T follicular helper cell (primary cell): ENCODE measurements at places on chromosomes 2 and 18.

GRCh38 chr2:113119111-113119510, 8.3 kb upstream of the IL1RN start:
- DNase-seq: no peak

GRCh38 chr2:1585635-1586034, 158.7 kb downstream of the PXDN start:
- no peak for DNase-seq

DNA sequence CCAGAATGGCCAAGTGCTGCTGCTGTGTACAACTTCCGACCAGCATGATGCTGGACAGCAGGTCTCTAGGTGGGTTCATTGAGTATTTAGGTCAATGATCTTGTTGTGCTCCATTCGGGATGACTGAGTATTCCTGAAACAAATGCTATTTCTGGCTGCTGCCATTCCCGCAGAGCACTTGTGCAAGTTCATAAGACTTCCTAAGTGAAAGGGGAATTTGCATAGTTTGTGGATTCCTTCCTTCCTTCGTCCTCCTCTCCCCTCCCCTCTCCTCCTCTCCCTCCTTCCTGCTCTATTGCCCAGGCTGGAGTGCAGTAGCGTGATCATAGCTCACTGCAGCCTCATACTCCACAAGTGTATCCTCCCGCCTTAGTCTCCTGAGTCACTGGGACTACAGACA, 40.4 kb downstream of the LDLRAD4 start:
- no peak for DNase-seq

- no peak for DNase-seq
Observed at GRCh38 chr18:50427896-50428295, 53.0 kb downstream of the SKA1 start.

DNA sequence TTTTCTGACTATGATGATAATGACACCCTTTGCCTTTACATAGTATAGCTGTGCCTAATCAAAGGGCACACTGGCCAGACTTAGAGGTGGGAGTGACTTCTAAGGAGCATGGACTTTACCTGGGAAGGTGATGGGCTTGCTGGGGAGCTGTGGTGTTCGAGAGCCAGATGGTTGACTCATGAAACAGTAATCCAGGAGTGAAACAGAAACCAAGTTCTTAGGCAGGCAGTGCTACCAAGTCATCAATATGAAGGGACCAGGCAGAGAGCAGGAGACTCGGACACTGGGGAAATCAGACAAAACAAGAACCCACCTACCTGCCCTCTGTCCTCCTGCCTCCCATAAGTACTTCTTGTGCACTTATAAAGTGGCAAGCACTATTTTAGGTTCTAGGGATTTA, 430.4 kb downstream of the DLGAP1 start:
- DNase-seq: no peak

- no peak for DNase-seq
Observed at GRCh38 chr2:12895017-12895416, 178.3 kb downstream of the TRIB2 start.

DNA sequence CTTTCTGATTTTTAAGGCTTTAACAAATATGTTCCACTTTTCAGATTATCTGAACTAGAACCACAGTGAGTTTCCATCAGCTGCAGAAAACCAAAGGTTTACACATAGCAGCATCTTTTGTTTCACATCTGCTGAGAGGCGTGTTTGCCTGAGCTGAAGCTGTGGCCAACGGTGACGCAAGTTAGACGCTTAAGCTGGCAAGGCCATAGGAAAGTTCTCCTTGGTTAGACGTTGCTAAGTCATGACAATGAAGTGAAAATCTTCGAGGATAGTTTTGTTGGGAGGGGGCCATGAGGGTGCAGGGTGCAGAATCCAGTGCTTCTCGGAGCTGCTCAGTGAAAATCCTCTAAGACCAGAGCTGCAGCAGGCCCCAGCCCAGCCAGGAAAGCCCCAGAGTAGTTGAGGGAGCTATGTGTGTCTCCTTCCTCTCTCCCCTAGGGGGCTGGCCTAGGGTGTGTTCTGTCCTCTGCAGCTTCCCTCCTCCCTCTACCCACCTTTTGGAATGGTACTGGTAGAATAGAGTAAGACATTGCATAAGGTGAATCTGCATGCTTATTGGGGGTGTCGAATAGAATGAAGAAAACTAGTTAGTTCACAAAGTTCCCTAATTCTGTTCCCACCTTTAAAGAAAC, 105.4 kb downstream of the FHOD3 start:
- no peak for DNase-seq

- no peak for DNase-seq
Observed at GRCh38 chr18:28163201-28163775, 13.6 kb downstream of the CDH2 start.

- DNase-seq: no peak
Observed at GRCh38 chr2:84817239-84817655, 63.6 kb downstream of the TRABD2A start.

DNA sequence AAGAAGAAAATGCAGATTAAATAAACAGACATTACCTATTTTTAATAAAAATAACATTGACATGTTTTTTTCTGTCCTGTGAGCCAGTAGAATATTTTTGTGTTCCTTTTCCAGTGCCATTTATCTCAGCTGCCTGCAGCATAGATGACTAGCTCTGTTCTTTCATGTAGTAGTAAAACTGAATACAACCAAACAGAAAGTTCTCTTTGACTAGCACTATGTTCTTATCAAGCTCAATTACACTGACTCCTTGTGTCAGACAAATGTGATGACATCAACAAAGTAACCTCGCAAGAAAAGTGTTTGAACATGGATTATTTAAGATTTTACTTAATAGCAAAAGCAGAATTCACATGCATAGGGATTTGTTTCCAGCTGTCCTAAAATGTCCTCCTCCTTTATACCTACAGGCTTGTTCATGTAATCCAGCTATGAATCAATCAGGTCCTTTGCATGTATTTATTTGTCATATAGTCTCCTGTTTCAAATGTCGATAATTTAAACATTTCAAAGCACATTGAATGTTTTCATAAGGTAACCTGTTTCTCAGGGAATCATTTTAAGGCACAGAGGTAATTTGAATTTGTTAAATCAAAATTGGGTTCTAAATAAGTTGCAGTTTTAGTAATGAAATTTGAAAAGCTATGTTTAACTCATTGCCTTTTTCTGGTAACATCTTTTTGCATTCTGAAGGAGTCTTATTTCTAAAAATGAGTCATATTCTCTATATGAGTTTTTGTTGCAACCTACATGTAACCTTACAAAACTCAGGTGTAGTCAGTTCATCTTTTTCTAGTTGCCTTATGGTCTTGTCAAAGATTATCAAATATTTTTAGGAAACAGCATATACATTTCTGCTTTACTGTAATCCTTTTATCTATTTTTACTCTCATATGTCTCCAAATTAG, 215.3 kb upstream of the GULP1 start:
- no peak for DNase-seq

DNA sequence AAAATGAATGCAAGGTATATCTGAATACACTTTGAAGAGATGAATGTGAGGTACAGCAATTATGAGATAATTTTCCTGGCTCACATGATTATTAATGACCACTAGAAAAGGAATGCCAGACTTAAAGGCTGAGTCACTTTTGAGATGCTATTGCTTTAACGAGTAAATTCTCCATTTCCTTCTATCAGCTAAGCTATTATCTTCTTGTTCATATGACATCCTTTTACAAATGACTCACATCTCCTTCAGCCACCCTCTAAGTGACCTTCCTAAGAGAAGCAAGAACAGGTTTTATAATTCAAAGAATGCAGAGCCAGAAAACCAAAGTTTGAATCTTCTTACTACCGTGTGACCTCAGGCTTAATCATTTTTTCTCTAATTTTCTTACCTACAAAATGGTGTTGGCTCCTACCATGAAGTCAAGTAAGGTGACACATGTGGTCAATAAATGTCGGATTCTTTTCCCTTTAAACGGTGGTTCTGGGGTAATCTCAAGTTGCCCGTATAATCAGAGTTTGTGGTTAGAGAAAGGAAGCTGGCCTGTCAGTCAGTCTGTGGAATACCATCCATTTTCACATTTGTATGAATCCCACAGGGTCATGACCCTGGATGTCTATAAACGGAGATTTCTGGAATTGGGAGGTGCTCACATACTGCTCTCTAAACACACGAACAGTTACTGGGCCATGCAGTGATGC, 184.0 kb upstream of the PID1 start:
- no peak for DNase-seq

DNA sequence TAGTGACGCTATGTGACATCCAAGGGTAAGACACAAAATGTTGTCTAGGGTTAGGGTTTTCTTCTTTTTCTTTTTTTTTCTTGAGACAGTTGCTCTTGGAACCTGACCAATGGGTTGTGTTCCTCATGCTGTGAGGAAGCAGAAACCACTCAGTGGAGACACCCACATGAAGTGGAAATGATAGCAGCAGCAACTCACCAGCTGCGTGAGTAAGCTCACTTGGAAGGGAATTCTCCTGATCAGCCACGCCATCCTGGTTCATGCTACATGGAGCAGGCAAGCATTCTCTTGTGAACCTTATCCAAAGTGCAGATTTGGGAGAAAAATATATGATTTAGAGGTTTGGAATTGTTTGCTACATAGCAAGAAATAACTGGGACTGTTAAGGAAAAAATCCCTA, 863.7 kb downstream of the EPHA4 start:
- no peak for DNase-seq

DNA sequence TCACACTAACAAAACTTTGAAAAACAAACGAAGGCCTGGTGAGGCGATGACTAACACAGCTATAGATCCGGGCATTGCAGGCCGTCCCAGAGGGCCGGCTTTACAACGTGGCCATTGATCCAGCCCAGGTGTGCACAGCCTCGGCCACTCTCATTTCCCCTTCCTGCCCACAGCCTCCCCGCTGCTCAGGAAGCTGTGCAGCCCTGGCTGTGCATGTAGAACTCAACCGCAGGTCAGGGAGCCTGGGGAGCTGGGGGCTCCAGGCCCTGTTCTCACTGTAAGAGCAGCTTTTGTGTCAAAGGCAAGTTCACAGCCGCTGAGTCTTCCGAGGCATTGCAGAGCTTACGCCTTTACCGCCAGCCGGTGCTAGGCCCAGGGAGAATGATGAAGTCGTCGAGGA, 87.2 kb downstream of the LONRF2 start:
- no peak for DNase-seq

GRCh38 chr2:171187177-171187576, 26.5 kb upstream of the TLK1 start:
- no peak for DNase-seq

- DNase-seq: no peak
Observed at GRCh38 chr2:4931721-4932365, 760.3 kb upstream of the SOX11 start.
